ENCODE measurements at places on chromosomes 6 and 20. TPM values are rescaled to one million over a fixed set of nuclear protein-coding genes. Genes with fewer than 3 reads are reported as not detected.

GRCh38 chr6:170212051-170212756 lies 78.7 kb downstream of the DLL1 start:
- DNase-seq = no peak

- no peak for DNase-seq
Measured at GRCh38 chr6:165837948-165838745, 175.1 kb upstream of the PDE10A start.

DNA sequence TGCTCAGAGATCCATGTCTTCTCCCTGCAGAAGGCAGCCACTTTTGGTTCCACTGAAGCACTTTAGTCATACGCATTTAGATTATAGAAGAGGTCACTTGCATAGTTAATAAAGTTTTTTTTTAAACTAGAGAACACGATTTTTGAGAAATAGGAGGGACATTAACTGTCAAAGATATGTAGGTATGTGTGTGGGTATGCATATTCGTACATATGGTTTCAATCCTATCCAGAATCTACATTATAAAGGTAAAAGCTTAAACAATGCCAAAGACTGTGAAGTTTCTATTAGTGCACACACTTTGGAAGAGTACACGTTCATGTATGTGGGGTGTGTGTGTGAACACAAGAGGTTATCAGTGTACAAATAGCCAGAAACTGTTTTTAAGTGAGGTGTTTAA lies 103.2 kb downstream of the BTBD3 start:
- DNase-seq = no peak

GRCh38 chr20:63009045-63009961 lies 2.5 kb upstream of the BHLHE23 start:
- DNase-seq = peak; percentile 71

DNA sequence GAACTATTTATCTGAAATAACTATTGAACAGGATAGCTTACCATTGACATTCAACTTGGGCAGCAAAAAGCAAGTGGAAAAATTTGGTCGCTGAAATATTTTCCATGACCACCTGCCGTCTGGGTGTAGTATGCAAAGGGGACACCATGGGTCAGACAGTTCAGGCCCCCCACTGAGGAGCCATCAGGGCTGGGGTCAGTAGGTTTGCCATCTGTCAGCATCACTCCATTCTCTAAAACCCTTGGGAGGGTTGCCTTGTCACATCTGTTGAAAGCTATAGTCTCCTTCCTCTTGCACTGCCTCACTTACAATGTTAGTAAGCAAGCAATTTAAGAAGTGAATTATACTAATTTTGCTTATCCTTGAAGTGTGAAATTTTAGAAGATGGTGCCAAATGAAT lies 44.9 kb downstream of the NRN1 start:
- DNase-seq = no peak

- no peak for DNase-seq
Measured at GRCh38 chr6:78199044-78199443, 546.2 kb downstream of the MEI4 start.

GRCh38 chr6:21595285-21596144 lies 2.0 kb downstream of the SOX4 start:
- no peak for DNase-seq

- DNase-seq = no peak
Measured at GRCh38 chr6:165637586-165637985, 25.5 kb downstream of the PDE10A start.

DNA sequence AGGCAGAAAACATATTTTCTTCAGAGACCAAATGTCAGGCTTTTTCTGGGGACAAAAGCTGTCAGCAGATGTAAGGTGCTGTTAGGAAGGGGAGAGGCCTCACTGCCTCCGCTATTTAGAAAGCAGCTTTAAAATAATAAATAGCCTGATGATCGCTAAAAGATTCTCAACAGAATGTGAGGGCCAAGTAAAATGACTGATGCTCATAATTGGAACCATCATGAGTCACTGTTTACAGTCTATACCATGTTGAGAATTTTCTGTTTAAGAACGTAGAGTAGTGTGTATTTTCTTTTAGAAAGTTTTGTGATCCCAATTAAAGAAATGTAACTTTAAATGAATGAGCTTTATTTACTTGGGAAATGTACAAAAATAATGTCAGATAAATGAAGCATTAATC lies 220.0 kb downstream of the CLIC5 start:
- DNase-seq = no peak

DNA sequence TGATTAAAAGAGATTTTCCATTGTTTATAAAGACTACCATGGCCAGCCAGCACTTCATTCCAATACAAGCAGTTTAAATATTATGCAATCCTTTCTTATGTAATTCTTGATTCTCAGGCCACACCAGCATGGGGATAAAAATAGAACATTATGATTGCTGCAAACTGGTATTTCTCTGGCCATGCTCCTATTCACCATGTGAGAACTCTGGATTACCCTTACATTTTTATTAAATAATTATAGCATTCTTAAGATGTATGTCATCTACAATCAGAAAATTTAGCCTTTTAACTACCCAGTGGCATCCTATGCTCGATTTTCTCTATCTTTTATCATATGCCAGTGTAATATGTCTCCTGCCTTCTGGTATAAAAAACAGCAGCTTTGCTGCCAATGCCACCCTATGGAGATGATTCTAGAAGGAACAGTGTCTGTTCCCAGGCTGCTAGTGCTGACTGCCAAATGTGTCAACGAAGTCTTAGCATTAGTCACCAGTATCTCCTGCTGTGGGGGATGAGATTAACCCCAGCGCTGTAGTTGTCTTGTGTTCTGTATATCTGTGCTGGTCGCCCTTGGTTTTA lies 501.4 kb downstream of the BCKDHB start:
- DNase-seq = no peak

GRCh38 chr20:11271319-11271718 lies 597.5 kb upstream of the JAG1 start:
- DNase-seq = no peak

DNA sequence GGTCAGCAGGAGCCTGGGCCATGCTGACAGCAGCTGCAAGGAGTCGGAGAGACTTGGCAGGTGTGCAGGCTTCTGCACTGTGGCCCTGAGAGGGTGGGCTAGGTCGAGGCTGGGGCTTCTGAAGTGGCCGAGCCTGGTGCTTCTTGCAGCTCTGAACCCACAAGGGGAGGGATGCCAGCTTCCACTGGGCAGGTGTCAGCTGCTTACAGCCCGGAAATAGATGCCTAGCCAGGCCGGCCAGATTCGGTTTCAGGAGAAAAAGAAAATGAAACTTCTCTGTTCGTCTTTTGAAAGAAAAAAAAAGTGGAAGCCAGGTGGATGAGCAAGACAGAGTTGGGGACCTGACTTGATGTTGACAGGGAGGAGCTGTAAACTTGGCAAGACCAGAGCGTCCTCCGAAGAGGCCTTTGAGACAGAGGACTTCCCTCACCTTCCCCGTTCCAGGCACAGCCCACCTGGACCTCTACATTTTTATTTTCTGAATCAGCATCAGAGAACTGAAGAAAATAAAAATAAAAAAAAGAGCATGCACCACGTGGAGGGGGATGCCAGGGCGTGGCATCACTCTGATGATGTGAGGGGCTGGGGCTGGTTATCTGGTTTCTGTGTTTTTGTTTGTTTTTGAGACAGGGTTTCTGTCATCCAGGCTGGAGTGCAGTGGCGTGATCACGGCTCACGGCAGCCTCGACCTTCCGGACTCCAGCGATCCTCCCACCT lies at the start of gene ZBP1:
TSS of gene ZBP1 (minus strand) at position 153 of the 717 bp plus-strand sequence. CDS start at position 22, 131 bp downstream.
- peak; percentile 64 for DNase-seq

- peak; percentile 78 for DNase-seq
Measured at GRCh38 chr6:2542858-2543218, 207.9 kb downstream of the MYLK4 start.

DNA sequence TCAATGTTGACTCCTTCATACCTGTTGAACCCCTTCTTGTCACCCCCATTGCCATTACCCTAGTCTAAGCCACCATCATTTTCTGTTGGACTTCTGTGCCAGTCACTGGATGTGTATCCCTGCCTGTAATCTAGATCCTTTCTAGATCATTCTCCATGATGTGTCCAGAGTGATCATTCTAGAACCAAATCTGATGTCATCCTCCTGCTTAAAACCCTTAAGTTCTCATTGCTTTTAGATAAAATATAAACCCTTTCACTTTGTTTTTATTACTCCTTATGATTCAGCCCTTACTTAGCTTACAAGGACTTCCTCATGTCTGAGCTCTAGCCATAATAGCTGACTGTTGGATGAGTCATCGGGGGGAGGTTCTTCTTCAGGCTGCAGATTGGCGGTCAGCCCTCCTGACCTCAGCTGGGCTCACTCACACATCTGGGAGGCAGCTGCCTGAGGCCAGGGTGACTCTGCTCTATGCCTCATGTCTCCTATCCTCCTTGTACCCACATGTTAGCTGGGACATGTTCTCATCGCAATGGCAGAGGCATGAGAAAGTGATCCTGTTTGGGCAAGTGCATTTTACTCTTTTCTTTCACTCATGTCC lies 287.6 kb downstream of the ESR1 start:
- DNase-seq = no peak

DNA sequence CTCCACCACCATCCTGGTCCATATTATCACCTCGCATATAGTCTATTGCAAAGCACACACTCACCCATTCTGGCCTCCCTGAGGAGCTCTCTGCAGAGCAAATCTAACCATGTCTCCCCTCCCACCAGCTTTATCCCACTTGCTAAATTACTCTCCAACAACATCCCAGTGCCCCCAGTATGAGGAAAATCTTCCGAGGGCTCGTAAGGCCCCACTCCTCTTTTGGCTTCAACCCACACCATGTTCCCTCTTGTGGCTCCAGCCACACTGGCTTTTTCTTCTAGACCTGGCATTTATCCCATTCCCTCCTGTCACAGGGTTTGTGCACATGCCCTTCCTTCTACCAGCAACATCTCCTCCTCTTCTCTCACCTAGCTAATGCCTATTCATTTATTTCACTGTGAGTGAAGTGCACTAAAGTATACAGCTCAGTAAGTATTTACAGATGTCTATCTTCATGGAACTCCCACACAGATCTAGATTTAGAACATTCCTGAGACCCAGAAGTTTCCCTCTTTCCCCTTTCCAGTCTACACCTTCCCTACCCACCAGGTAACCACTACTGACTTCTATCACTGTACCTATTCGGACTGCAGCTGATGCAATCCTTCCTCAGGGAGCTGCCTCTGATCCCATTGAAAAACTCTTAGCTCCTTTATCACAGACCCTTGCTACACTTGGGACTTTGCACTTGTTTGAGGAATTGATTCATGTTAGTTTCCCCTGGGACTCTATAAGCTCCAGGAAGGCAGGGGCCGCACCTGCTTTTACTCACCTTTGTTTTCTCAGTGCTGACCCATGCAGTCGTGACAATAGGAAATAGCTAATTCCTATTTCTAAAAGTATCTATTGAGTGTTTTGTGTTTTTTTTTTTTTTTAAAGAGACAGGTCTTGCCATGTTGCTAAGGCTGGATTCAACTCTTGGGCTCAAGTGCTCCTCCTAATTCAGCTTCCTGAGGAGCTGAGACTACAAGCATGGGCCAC lies 15.5 kb downstream of the MRPL14 start:
- DNase-seq = no peak

GRCh38 chr6:1756472-1757129 lies 146.9 kb downstream of the FOXC1 start:
- no peak for DNase-seq

DNA sequence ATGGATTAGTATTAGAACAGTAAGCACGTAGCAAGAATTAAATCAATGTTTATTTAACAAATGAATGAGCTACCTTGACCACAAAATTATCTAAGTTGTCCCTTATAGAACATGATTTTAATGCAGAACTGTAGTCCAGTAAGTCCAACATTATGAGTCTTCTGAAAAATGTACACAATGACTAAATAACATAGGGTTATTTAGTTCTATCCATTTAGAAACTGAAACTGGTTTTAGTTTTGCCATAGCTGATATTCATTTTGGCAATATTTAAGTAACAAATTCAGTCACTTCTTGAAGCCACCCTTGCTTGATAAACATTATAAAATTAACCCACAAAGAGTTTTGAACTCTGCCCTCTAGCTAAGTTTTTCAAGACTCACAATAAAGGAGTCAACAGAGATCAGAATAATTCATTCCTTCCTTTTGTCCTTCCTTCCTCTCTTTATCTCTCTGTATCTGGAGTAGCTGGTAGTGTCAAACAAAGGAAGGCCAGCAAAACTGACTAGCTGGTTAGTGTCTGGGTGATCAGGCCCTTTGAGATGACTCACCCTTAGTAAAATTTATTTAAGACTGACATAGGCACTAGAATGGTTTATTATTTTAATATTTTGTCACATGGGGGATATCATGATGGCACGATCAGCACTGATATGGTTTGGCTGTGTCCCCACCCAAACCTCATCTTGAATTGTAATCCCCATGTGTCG lies 115.1 kb downstream of the BTBD9 start:
- no peak for DNase-seq

- no peak for DNase-seq
Measured at GRCh38 chr6:160396292-160396691, 48.1 kb downstream of the SLC22A3 start.

DNA sequence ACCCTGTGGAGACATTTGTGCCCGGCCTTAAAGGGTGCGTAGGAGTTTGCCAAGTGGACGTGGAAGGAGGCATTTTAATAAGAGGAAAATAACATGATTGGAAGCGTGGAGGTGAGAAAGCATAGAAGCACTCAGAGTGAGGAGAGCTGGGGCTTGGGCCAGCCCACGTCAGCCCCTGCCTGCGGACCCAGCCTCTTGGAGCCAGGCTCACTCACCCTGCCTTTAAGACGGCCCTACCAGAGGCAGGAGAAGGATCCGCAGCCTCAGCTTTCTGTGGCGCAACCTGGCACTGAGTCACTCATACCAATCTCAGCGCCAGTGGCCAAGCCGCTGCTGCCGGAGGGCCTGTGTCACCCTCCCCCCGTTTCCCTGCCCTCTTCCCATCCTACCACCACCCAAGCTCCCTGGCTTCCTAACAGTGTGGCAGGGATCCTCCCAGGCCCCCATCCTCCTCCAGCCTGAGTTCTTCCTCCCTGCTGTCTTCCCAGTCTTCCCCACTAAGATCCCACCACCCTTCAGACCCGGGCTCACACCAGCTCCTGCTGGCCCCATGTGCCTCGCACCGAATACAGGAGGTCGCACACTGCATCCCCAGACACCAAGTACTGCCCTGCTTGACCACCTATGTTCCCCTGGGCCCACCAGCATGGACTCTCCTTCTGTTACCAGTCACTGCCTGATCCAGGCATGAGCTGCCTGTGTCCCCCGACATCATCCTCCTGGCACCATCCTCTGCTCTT lies 285.2 kb downstream of the UST start:
- peak; percentile 15 for DNase-seq

DNA sequence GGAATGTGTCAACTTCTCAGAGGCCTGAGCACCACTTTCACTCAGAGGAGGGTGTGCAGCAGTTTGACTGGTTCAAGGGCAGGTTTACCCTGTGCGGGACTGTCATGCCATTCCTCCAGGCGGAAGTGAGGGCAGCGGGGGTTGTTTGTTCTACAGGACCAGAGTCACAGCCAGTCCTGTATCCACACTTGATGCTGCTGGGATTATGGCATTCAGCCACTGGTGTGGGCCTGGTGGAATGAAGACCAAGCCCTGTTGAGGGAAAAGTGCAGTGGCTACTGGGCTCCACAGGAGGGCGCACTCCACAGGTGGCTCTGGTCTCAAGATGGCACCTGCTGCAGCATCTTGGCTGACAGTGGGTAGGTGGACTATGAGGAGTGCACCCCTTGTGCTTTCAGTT lies 14.8 kb downstream of the SEMG2 start:
- no peak for DNase-seq

Gene XKR7
- not detected for total RNA-seq

Gene OPN5
- not detected for total RNA-seq

Gene RWDD2A
- 0.98 TPM for total RNA-seq

Gene SLPI
- total RNA-seq = not detected

Gene ISM1
- total RNA-seq = 2.0 TPM

Gene C6orf141
- total RNA-seq = not detected

Gene C6orf52
- total RNA-seq = 3.6 TPM

Gene MACROD2
- not detected for total RNA-seq

Gene HLA-F
- total RNA-seq = 314 TPM

Gene FAM209A
- 1.5 TPM for total RNA-seq

Gene TMEM244
- total RNA-seq = not detected
